ENCODE measurements at places on chromosomes 7 and 10. TPM values are rescaled to one million over a fixed set of nuclear protein-coding genes. Genes with fewer than 3 reads are reported as not detected.

DNA sequence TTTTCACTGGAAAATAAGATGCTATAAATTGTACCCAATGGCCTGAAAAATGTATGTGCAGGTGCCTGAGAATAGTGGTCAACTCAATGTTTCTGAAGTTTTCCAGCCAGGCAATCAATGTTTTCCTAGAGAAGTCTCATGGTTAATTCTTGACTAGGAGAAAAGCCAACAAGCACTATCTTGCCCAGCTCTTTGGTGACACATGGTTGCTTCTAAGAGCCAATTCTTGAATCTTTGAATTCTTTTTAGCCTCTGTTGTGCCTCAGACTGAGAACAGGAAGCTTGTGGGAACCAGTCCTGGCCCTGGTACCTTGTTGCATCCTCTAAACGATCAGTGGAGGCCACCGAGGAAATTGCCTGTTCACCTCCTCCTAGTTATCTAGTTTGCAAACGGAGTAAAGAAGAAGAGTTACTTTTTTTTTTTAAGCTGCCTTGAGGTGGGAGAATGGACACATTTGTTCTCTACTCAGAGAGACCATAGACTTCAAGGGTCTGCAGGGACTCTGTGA, 144.0 kb upstream of the MKLN1 start:
- ATAC-seq, result no peak

DNA sequence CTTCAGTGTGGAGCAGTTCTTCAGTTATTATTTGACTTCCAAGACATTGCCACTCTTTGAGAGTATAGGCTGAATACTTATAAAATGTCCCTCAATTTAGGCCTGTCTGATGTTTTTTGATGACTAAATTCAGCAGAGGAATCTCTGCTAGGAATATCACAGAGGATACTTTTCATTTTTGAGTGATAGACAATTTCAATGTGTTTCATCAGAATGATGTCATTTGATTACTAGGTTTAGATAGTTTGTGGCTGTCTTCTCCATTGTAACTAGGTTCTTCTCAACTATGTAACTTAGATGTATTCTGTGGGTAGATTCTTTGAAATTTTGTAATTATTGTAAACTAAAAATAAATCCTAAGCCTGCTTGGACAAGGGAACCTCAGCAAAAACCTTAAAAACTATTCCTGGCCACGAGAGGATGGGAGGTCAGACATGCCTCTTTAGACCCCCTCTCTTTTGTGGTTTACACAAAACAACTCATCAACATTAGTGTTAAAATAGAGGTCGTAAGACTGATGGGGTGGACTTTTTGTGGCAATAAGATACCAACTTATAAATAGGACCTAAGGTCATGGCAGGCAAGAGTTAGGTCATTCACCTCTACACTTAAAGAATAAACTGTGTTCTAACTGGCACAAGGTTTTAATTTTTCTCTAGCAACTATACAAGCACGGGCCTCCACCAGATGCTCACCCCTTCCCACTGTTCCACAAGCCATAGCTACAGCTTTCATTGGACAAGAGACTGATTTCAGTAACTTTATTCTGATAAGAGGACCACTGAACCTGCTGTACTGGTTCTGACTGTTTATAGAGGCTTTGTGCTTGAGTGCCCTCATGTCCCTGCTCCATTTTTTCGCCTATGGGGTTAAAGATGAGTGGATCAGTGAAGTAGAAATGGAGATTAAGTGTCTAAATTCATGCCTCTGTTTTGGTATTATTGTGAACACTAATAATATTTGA, 33.7 kb downstream of the CYP2C8 start:
- no peak for ATAC-seq

DNA sequence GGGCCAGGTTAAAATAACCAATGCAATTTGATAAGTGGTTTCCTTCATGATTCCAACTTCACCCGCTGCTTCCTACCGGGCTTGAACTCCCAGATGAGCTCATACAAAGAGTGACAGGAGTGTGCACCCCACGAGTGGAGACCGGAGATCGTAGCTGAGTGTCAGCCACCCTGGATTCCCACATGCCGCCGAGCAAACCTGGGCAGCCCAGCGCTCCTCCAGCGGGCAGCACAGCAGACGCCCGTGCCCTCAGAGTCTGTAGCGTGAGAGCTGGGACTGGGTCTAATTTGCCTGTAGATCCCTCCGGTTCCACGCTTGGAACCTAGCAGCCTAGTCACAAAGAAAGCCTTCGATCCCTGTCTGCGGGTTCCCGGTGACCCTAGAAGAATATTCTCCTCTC, 476.1 kb upstream of the MGMT start:
- ATAC-seq, result no peak

Gene PLAU
- 1.1 TPM for total RNA-seq

Gene PLA2G12B
- total RNA-seq, result not detected

Gene PNLIPRP2
- total RNA-seq, result not detected

Gene AOC1
- 0.69 TPM for total RNA-seq
